ENCODE measurements at places on chromosomes 16 and 17.

GRCh38 chr17:3928406-3928805 is 12.1 kb upstream of the P2RX1 start:
- no peak for DNase-seq

DNA sequence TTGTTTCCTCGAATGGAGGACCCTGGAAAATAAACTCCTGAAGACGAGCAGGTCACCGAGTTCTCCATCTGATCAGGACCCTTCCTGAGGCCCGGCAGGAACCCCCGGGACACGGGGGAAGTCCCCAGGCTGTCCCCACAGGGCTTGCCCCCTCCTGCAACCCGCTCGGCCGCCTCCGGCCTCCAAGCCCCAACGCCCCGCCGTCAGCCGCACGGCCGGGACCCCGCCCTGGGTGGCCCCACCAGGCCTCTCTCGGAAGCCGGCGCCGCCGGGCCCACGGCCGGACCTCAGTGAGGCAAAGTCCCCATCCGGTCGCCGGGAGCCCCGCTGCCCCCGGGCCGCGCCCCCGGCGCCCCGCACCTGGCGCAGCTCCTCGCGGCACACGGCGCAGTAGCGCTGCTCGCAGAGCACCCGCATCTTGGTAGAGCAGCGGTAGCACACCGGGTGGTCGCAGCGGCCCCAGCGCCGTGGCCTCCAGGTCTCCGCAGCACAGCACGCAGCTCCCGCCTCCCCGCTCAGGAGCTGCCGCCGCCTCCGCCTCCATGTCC is 383 bp downstream of the ZNF598 start:
- no peak for DNase-seq

DNA sequence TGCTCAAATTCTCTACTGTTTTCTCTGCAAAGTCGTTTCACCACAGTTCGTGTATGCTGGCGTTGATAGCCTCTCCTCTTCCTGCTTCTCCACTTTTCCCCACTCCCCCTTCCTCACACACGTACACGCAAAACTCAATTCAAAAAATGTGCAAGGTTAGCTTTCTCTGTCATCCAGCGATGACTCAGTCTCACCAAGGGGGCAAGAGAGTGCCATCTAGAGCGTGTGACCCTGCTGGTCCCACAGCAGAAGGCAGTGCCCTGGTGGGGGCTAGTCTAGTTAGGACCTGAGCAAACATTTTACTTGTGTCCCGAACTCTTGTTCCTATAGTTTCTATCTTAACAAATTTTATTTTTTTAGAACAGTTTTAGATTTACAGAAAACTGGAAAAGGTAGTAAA is 121.2 kb upstream of the CHMP6 start:
- no peak for DNase-seq

DNA sequence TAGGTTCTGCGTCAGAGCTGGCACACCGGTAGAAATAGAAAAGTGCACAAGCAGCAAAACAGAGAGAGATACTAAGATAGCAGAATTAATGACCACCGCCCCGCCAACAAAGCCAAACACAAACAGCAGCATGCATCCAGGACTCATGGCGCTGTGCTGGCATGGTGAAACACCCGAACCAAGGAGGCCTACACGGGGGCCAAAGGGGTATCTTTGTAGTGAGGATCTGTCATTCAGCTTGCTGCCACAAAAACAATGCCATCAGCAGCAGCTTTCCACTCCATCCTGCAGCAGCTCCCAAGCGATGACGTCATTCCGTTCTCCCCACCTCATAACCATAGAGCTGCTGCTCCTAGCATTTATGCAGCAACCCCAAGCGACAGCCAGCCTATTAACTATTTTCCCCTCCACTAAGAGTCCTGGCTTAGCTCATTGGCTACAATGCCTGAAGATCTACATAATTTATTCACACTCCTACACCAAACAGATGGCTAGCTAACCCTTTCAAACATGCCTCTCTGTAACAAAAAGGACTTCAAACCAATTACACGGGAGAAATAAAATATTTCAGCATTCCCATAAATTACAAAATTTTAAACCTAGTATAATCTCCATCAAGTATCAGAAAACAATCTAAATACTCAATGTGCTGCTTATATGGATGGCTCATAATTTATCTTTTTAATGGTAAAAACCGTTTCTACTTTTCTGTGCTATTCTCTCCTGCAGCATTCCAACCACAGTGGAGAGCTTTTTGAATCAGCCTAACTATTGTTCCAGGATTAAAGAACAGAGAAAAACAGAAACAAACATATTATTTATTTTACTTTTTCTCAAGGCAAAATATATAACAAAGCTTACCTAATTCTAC is 73.9 kb downstream of the SPAG9 start:
- no peak for DNase-seq

- no peak for DNase-seq
These were observed 51.8 kb downstream of the LMF1 start for GRCh38 chr16:918741-919657.

DNA sequence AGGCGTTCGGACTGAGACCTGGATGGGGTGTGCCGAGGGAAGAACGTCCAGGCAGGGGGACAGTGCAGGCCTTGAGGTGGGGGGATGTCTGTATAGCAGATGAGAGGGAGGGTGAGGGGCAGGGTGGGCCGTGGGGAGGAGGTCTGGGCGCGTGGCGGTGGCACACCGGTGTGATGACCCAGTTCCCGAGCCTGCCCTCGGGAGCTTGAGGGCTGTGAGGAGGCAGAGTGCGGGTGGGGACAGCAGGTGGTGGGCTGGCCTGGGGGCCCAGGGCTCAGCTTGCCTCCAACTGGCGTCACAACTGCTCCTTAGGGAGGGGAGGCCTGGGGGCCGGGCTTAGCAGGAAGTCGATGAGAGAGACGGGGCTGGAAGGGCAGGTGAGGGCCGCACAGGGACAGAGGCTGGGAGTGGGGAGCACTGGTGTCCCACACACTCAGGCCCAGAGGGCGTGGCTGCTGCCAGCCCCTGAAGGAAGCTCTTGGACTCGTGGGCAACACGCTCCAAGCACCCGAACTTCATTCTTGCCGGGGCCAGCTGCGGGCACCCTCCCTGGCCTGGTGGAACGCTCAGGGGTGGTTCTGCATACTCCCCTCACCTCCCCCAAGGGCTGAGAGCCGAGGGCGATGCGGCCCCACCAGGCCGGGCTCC is 6.5 kb downstream of the CACNA1H start:
- DNase-seq = no peak

- DNase-seq = no peak
These were observed 493 bp upstream of the PDE6G start for GRCh38 chr17:81656835-81657234.

GRCh38 chr17:40038882-40039513 is 15.2 kb downstream of the MED24 start:
- no peak for DNase-seq

- no peak for DNase-seq
These were observed 131.9 kb upstream of the SHISA6 start for GRCh38 chr17:11109106-11109505.

GRCh38 chr17:46968224-46968834 is 10.7 kb downstream of the RPRML start:
- no peak for DNase-seq

DNA sequence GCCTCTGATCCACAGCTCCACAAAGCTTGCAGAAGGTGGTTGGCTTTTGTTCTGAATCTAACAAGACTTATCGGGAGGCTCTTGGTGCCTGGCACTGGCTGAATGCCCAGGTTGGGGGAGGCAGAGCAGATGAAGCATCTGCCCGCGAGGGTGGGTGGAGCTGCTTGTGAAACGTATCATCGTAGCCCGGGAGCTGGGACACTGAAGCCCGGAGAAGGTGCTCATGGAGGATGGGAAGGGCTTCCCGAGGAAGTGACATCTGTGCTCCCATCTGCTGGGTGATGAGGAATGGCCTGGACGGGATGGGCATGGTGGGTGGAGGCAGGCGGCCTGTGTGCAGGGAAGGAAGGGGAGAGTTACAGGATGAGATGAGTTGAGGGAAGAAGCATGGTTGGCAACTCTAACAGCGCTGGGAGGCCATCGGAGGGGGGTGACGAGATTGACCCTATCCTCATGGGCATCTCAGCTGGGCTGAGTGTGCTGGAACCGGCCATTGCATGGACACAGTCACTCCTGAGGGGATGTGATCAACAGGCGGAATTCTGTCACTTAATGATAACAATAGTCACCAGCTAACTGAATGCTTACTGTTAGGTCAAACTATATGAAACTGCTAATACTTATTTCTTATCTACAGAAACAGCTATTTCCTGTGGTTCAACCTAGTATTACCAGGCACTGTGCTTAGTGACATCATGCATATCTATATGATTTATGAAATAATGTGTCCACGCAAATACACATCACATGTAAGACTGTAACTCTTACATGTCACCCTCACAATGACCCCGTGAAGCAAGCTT is 102.7 kb downstream of the ABCC6 start:
- DNase-seq = no peak

GRCh38 chr16:14098081-14098480 is 27.0 kb downstream of the MRTFB start:
- DNase-seq = no peak

- no peak for DNase-seq
These were observed 439 bp downstream of the TRIM25 start for GRCh38 chr17:56913353-56913866.

DNA sequence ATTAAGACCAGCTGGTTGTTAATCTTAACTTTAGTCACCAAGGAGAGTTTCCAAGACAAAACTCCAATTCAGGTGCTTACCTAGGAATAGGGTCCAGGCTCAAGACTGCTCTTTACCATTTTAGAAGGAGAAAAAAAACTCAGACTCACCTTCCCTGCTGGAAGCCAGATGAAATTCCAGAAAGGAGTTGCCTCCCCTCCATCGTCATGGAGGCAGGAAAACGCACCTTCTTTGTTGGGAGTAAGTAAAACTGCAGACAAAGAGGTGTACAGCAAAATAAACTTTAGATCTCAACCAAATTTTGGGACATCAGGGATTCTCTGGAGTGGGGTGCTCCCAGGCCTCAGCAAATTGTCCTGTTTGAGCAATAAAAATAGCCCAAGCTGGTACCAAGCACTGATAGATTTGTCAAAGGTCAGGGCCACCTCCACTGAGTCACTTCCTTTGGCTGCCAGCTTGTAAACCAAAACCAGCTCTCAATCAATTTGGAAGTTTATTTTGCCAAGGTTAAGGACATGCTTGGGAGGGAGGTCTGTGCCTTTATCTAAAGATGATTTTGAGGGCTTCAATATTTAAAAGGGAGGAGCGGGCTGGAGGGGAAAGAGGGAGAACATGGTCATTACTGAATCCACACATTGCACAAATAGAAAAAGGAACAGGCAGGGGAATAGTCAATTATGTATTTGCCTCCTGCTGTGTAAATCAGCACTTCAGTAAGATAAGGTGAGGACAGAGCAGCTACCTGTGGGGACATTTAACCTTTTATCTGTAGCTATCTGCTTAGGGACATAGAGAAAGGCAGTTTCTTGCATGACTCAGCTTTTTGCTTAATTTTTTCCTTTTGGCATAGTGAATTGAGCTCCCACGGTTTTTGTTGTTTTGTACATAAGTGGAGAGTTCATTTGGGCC is 1.5 kb upstream of the ALDH3A2 start:
- no peak for DNase-seq

DNA sequence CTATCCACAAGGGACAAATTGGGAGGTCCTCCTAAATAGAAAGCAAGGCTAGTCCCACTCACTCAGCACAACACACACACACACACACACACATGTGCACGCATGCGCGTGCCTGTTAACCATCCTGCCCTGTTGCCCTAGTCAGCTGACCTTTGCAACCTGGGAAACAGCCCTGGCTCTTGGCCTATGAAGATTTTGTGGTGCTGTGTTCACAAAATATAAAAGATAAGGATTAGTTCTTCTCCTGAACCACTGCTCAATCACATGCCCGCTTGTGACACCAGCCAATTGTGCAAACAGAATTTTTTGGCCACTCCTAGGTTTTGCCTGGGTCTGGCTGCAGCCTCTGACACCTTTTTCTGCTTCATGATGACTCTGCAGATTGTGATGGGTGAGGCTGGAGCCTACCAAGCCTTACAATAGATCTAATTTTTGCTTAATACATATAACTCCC is 3.3 kb upstream of the CES1 start:
- no peak for DNase-seq

GRCh38 chr17:55201308-55201932 is 63.3 kb upstream of the HLF start:
- no peak for DNase-seq
